ENCODE measurements at places on chromosomes 1 and 21.

- DNase-seq = no peak
Observed at GRCh38 chr1:27884006-27884954, 11.9 kb downstream of the THEMIS2 start.

DNA sequence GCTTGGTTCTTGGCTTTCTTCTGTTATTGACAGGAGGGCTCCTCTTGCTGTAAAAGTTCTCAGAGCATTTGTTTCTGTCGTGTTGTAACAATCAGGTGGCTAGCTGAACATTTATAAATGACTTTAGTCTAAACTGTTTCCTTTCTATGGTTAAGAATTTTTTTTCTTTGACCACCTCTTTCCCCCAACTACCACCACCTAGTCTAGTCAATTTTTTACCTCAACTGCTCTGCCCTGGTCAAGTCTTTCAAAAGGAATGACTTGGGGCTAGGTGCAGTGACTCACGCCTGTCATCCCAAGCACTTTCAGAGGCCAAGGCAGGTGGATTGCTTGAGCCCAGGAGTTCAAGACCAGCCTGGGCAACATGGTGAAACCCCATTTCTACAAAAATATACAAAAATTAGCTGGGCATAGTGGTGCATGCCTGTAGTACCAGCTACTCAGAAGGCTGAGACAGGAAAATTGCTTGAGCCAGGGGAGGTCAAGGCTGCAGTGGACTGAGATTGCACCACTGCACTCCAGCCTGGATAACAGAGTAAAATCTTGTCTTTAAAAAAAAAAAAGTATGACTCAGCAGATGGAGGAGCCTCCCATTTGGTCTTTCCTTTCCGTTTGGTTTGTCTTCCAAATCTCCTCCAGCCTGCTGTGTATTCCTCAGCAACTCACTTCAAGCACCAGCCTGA, 40.7 kb downstream of the MAP3K21 start:
- no peak for DNase-seq

DNA sequence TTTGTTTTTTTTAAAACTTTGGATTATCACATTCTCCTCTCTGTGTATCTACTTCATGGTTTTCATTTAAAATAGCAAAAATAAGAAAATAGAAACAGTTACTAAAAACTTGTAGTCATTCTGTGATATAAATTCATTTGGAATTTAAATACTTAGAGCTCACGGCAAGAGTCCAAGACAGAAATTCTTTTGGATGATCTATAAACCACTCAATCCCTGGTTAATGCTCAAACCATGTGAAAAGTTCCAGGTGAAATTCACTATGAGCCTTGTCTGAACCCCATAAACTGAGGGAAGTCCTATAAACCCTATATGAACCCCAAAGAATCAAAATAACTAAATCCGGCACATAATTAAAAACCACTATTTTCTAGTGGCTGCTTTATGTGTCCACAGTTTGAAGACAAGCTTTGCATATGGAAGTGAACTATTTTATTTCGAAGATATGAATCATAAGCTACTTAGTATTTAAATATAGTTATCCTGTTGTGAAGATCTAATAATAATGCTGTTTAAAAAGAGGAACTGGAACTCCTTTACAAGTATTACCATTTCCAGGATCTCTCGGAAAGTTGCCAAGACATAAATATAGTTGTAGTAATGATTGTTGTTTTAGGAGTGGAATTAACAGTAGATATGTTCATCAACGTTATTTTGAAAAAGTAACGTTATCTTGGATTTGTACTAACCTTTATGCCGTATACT, 163.5 kb downstream of the NFIA start:
- no peak for DNase-seq

DNA sequence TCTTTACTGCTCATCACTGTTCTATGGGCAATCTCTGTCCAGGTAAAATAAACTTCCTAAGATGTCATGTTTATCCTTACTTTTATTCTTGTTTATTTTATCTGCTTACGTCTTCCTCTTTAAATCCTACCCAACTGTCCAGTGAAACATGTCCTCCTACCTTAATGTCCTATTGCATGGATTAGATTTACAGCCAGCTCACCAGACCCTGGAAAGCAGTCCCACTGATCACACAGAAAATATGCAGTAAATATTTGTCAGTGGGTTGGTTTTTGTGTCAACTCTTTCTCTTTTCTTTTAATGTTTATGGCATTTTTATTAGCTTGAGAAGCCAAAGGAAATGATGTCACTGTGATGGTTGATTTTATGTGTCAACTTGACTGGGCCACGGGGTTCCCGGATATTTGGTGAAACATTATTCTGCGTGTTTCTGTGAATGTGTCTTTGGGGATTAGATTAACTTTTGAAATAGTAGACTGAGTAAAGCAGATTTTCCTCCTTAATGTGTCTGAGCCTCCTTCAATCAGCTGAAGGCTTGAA, 258.3 kb downstream of the SRGAP2C start:
- no peak for DNase-seq

DNA sequence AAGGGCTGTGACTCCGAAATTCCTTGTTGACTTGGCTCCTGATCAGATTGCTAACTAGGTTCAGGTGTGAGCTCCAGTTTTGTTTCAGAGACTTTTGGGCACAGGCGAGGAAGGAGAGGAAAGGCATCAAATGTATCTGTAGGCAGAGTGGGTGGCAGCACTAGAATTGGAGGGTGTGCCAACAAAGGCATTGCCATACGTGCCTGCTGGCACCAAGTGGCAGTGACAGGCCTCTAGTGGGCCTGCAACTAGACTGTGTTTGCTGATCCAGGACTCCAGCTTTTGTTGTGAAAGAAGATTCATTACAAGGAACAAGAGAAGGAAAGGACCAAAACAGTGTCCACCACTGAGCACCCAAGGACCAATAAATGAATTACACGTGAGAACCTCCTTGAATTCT, 79.5 kb downstream of the TM2D1 start:
- DNase-seq = no peak

GRCh38 chr1:234562334-234562733, 47.6 kb downstream of the IRF2BP2 start:
- no peak for DNase-seq

DNA sequence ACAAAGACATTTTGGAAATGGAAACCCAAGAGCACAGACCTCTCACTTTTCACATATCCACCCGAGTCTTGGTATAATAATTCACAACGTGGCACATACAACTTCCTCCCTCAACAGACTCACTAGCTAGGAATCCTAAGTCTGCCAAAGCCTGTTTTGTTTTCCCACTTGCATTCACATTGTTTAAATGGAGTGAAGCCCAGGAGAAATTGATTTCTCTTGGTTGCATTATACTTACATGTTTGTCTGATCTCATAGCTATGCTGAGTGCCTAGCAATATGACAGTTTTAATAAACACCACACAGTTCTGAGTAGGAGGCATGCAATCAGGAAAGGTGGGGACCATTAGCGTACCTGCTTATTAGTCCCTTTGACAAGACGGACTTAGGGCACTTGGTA, 348.6 kb upstream of the ADGRL4 start:
- DNase-seq = no peak

GRCh38 chr1:195637539-195637938, 970.7 kb downstream of the KCNT2 start:
- no peak for DNase-seq

- DNase-seq = peak; percentile 11
Observed at GRCh38 chr21:17780539-17780938, 38.6 kb downstream of the C21orf91 start.

DNA sequence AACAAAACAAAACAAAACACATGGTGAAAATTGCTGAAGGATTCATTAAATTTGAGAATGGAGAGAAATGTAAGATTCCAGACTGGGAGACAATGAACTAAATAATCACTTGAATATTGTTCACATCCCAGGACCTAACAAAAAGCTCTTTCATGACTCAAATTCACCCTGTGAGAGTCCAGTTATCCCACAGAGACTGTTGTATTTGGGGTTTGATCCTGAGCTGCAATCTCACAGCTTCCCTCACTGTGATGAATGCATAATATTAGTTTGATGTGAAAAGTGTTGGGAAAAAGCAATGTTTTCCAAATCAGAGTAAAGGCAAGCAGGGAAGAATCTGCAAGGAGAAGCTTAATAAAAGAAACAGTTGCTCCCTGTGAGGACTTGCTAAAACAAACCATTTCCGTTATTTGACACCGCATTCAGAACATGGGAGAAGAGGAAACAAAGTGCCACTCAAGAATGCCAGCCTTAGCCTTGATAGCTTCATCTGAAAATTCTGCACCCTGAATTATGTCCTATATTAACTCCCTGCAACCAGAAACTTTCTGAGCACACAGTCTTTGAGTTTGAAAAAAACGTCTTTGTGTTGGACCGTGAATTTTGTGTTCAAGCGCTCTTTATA, 208.8 kb downstream of the DAB1 start:
- DNase-seq = no peak
